Mesendoderm (in vitro differentiated cells): ENCODE measurements at places on chromosomes 1 and 21.
A peak's percentile ranks its signal among the peaks of the same experiment; 100 is the strongest.

DNA sequence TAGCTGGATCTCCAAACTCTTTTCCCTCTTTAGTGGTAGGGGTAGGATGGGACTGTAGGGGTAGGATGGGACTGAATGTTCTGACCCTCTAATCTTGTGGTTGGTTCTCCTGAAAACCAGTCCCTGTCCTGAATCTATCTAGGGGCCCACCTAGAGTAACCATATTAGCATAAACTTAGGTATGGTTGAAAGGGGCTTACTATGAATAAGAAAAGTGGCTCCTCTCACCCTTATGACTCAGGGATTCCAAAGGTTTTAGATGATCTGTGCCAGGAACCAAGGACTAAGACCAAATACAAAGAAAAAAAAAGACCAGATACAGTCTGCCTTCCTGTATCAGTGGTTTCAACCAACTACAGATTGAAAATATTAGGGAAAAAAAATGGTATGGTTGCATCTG is 28.9 kb downstream of the RNF2 start:
- peak; percentile 68 for DNase-seq

- DNase-seq = no peak
Measured at GRCh38 chr1:33758698-33759097, 105.2 kb upstream of the HMGB4 start.

DNA sequence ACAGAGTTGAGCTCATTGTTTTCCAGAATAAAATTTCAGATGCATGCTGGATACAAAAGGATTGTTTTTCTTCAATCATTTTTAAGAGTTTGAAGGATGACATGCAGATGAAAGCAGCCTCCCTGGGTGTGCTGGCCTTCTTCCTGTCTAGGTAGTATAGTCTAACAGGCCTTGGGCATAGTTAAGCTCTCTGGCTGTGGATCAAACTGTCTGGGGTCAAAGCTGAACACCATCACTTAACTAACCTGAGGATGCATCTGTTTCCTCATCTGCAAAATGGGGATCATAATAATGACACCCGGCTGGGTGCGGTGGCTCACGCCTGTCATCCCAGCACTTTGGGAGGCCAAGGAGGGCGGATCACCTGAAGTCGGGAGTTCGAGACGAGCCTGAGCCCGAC is 6.0 kb upstream of the TIE1 start:
- no peak for DNase-seq

- DNase-seq = peak; percentile 55
Measured at GRCh38 chr1:10387677-10388386, 11.0 kb upstream of the PGD start.

- DNase-seq = peak; percentile 80
Measured at GRCh38 chr1:39391691-39392679, 99.5 kb upstream of the BMP8A start.

DNA sequence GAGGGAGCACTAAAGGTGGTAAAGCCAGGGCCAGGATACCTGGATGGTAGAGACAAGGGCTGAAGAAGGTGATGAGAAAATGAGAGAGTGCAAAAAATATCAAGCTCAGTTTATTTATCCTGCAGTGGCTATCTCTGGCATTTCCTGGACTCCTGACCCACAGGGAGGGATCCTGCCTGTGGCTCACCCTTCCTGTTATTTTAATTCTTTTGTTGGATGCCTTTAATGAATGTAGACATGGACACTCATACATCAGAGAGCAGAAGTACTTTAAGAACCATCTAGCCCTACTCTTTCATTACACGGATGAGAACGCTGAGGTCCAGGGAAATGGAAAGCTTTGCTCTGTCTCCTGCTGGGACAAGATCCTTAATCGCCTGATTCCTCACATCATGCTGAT is 20.6 kb downstream of the JUN start:
- no peak for DNase-seq

DNA sequence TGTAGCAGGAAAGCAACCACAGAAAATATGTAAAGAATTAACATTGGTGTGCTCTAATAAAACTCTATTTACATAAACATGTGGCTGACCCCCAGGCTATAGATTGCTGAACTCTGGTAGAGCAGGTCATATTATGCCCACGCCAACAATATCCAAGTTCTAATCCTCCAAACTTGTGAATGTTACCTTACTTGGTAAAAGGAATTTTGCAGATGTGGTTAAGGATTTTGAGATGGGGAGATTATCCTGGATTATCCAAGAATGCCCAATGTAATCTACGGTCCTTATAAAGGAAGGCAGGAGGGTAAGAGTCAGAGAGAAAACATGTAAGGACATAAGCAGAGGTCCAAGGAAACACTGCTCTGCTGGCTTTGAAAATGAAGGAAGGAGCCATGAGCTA is 201.0 kb downstream of the USH2A start:
- peak; percentile 28 for DNase-seq

GRCh38 chr1:115671176-115671934 is 29.6 kb downstream of the VANGL1 start:
- no peak for DNase-seq
